Stimulated activated CD4-positive, alpha-beta T cell treated with anti-CD3 and anti-CD28 coated beads, Interleukin-4, amount 100 ng/mL, for 24 hours (primary cell): ENCODE measurements at places on chromosomes 13 and 19.

GRCh38 chr19:28456252-28456651 is 756.7 kb downstream of the UQCRFS1 start:
- DNase-seq: no peak

DNA sequence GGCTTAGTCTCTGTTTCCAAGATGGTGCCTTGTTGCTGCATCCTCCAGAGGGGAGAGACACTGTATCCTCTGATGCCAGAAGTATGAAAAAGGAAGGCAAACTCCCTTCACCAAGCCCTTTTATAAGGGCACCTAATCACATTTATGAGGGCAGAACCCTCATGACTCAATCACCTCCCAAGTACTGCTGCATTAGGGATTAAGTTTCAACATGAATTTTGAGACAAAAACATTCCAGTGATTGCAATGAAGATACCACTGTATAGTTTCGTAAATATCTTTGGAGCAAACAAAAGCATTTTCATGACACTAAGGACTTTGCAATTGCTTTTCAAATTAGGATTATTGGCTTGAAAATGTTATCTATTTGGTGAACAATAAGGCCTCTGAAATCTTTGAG is 63.8 kb downstream of the RNF17 start:
- DNase-seq: no peak

- no peak for DNase-seq
These were observed 102.8 kb downstream of the KATNAL1 start for GRCh38 chr13:30204564-30204963.

DNA sequence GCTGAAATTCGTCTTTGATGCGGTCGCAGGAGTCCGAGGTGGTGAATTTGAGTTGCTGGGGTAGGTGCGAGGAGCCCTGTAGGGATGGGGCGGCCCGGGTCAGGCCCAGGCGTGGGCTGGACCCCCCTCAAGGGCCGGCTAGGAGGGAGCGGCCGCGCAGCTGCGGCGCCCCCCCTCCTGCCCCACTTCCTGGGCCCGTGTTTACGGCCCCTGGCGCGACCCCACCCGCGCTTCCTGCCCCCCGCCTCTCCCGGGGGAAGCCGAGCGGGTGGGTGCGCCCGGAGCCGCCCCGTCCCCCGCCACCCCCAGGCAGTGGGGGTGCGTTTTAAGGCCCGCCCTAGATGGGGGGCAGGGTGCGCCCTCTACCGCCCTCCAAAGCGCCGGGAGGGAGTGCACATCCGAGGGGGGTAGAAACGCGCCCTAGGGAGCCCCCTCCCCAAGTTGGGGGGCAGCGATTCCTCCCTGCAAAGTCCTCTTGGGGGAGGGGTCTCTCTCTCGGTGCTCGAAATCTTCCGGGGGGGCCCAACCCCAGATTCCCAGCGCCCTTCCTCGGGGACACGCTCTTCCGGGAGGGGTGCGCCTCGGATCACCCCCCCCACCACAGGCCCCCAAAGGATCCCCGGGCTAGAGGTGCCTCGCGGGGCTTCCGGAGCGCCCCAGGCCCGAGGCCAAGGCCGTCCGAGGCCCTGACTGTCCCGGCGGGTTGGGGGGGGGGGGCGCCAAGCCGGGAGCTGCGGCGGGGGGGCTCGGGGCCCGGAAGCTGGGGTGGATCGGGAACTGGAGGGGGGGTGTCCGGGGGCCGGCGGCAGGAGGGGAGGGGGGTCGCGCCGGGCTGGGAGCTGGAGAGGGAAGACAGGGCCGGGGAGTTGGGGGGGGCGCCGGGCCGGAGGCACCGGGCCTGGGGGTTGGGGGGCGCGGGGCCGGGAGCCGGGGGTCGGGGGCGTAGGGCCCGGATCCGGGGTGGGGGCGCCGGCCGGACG is 823 bp downstream of the TLE5 start:
- peak; percentile 53 for DNase-seq

DNA sequence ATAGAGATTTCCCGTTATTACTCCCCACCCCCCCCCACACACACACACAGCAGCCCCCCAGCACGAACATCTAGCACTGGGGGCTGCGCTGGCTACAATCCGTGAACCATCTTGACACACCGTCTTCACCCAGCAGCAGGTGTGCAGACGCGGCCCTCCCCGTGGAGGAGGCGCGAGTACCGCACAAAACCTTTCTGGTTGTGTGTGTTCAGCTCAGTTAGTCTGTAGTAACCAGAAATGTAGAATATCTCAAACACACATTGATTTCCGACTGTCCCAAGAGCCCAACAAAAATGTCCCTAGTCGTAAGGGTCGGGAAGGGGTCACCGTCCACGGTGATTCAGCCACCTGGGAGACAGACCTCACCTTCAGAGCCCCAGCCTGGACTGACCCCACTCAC is 122.7 kb downstream of the RAB20 start:
- DNase-seq: no peak

GRCh38 chr19:6362351-6362801 is 1.0 kb downstream of the CLPP start:
- DNase-seq: peak; percentile 35

DNA sequence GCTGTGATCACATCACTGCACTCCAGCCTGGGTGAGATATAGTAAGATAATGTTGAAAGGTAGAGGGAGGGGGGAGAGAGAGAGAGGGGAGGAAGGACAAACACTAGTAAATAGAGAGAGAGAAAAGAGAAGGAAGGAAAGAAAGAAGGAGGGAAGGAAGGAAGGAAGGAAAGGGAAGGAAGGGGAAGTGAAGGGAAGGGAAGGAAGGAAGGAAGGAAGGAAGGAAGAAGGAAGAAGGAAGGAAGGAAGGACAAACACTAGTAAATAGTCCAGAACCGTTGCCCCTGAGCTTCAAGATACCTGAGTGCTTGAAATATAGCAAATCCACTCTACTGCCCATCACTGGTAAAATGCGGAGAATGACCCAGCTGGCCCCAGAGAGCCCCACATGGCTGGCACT is 156.5 kb upstream of the ZNF507 start:
- DNase-seq: no peak

GRCh38 chr19:33064458-33064791 is 263 bp downstream of the RHPN2 start:
- no peak for DNase-seq

- no peak for DNase-seq
These were observed 136.5 kb upstream of the FNDC3A start for GRCh38 chr13:48839171-48839570.

DNA sequence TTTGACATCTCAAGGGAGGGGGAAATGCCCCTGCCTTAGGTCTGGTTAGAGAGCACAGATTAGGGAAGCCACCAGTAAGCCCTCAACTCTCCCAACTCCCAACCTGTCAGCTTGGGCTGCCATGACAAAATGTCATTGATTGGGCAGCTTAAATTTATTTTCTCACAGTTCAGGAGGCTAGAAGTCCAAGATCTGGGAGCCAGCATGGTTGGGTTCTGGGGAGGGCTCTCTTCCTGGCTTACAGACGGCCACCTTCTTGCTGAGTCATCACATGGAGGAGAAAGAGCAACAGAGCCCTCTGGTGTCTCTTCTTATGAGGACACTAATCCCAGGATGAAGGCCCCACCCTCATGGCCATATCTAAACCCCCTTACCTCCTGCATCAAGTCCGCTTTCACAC is 24.2 kb downstream of the C19orf12 start:
- peak; percentile 66 for DNase-seq

DNA sequence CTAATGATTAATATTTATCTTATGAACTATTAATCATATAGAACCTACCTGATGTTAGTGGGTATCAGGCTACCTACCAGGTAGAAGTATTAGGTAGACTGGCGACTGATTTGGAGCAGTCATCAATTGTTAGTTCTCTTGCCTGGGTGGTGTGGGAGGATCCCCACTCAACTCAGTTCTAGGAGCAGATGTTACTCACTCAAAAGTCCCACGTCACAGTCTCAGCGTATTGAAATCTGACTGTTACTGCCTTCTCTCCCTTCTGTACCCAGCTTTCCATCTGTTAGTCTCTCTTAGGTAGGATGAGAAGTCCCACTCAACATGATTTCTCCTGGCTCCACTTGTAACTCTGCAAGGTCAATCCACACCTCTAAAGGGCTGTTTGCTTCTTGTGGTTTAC is 102.7 kb downstream of the OLFM4 start:
- DNase-seq: no peak

- no peak for DNase-seq
These were observed 289.9 kb downstream of the RFC3 start for GRCh38 chr13:34107806-34108205.

DNA sequence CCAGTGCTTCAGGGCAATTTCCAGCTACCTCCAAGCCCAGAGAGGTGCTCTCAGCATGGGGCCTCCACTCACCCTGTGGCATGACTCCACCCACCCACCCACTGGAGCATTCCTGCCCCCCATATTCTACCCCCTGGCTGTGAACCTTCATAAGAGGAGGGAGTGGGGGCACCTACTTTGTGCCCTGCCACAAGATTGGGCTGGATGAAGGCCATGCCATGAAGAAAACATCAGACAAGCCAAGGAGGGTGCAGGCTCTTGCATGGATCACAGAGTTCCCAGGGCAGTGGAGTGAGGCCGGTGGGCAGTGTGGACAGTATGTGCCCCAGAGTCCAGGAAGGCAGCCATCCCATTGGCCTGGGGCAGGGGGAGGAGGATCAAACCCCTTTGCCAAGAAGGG is 97.8 kb downstream of the UQCRFS1 start:
- DNase-seq: no peak

- DNase-seq: no peak
These were observed 1.2 kb upstream of the TRIM13 start for GRCh38 chr13:49995625-49996101.

DNA sequence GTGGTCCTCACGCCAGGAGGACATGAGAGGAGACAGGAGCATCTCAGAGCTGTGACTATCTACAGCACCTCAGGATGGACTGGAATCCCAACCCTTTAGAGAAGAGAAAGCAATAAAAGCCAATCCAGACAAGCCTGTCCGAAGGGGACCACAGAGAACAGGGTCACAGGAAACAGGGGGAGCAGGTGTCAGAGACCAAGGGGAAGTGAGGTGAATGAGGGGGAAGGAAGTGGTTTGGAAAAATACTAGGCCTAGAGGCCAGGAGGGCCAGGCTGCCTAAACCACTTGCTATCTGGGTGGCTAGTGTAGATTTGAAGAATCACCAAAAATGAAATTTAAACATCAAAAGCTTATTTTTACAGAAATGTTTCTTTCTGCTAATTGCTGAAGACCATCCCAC is 16.2 kb downstream of the TMTC4 start:
- no peak for DNase-seq

GRCh38 chr19:36483653-36484052 is 5.7 kb downstream of the ZNF566 start:
- no peak for DNase-seq

DNA sequence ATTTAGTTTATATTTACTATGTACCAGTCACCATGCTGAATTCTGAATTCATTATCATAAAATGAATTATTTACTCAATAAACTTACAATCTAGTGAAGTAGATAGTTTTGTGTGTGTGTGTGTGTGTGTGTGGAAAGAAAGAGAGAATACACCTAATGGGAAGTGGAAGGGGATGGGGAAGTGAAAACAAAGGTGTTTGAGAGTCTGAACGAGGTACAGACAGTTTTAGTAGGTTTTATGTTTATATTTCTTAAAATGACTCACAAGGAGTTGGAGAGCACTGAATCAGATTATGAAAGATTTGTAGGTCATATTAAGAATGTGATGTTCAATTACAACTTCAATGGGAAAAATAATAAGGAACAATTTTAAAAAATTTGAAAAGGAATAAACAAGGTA is 1753.0 kb downstream of the SLITRK1 start:
- no peak for DNase-seq

DNA sequence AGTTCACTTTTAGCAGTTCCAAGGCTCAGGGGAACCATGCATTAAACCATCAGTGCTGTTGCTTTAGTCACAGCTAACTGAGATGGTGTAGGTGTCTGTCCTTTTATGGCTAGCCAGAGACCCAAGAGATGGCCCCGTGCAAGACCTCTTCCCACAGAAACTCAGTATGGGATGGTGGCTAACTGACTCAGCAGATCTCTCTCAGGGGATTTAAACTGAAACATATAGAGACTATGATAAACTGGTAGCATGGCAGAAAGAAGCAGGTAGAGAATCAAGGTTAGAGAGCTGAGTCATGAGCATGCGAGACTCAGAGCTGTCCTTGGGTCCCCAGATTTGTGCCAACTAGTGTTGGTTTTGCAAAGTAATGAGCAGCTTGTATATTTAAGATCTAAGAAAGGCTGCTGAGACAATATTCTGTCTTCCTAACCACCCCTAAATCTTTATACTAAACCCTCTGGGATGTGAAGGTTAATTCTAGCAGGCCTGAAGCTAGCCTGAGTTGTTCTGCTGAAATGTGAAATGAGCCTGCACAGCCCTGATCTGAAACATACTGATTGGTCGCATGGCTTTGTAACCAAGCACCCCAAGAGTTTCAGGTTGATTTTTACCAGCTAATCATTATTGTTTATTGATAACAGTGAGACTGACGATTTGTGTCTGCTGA is 6.5 kb upstream of the SCEL start:
- DNase-seq: no peak

DNA sequence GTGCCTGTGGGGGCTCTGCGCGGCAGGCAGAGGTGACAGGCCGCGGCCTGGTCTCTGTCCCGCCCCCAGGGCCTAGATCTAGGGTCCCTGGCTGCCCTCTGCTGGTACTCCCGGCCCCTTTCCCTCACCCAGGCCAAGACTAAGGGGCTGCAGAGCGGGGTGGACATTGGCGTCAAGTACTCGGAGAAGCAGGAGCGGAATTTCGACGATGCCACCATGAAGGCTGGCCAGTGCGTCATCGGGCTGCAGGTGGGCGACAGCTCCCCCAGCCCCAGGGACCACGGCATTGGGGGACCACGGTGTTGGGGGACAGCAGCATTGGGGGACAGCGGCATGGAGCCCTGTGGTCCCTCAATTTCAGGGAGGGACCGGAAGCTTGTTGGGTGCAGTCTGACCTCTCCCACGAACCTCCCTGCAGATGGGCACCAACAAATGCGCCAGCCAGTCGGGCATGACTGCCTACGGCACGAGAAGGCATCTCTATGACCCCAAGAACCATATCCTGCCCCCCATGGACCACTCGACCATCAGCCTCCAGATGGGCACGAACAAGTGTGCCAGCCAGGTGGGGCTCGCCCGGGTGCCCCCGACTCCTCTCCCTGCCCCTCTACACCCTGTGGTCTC is 3.8 kb upstream of the ABCA7 start:
- no peak for DNase-seq

GRCh38 chr19:13644645-13645044 is 119.7 kb upstream of the MRI1 start:
- no peak for DNase-seq

DNA sequence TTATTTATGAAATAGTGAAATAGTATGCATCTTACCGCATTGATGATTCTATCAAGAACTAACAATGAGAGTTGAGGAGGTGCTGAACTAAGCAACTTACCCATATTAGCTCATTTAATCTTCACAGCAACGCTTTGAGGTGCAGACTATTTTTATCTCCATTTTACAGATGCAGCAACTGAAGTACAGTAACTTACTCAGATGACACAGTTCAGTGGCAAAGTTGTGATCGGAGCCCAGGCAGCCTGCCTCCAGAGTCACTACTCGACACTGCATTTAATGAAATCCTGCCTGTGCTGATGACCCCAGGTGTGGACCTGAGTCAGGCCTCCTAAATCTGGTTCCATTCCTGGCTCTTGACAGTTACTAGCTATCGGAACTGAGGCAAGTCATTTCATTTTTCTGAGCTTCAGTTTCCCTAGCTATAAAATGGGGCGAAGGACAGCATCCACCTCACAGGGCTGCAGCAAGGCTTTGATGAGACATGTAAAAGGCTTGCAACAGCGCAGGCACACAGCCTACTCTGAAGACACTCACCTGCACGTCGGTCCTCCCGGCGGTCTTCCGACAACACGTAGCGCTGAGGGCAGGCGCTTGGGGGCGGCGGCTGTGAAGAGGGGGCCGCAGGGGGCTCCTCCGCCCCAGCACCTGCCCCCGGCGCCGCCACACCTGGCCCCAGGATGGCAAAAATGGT is 1.5 kb downstream of the MYPOP start:
- no peak for DNase-seq
